ENCODE measurements at places on chromosomes 5 and 9.

GRCh38 chr5:151917904-151918303, 6.7 kb downstream of the GLRA1 start:
- DNase-seq = no peak

DNA sequence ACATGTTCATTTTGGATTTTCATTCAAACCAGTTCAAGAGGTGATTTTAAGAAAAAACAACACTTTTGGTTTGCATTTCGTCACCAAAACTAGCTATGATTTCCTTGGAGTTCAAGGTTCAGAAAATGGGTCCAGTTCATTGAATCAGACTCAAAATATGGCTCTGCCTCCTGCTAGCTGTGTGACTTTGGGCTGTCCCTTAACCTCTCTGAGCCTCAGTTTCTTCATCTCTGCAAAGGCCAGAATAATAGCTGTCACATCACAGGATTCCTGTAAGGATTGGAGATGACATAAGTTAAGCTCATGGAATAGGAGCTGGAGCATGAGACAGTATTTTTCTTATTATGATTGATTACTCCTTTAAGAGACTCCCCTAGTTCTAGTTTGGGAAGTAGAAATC, 147.8 kb upstream of the SMIM23 start:
- DNase-seq = no peak

GRCh38 chr9:82247318-82247717, 258.7 kb downstream of the SPATA31D1 start:
- DNase-seq = no peak

GRCh38 chr5:146529984-146530383, 14.0 kb upstream of the GPR151 start:
- DNase-seq = no peak

DNA sequence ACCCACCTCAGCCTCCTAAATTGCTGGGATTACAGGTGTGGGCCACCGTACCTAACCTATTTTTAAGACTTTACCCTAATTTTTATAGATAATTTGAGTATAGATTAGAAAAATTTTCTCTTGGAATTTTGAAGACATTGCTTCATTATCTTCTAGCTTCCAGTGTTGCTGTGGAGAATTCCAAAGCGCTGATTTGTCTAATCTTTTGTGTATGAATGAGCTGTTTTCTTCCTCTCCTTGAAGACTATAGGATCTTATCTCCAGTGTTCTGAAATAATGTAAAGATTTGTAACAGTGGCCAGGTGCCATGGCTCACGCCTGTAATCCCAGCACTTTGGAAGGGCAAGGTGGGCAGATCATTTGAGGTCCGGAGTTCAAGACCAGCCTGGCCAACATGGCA, 5.7 kb upstream of the SNX24 start:
- DNase-seq = no peak

- DNase-seq = no peak
Observed at GRCh38 chr5:33857037-33857436, 34.8 kb downstream of the ADAMTS12 start.

DNA sequence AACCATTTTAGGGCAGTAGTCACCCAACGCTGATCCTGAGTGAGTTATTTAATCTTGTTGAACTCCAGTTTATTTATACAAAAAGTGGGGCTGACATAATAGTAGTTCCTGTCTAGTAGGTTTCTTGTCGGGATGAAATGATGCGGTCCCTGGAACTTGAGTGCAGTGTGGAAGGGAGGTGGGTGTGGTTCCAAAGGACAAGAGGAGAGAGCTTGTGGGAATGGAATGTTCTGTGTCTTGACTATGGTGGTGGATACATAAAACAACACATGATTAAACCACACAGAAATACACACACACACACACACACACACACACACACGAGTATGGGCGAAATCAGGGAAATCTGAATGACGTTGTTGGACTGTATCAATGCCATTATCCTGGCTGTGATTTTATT, 66.1 kb upstream of the BARHL1 start:
- no peak for DNase-seq

GRCh38 chr5:137743031-137743640, 7.2 kb upstream of the KLHL3 start:
- no peak for DNase-seq

- no peak for DNase-seq
Observed at GRCh38 chr5:154923441-154924430, 14.3 kb downstream of the GEMIN5 start.

DNA sequence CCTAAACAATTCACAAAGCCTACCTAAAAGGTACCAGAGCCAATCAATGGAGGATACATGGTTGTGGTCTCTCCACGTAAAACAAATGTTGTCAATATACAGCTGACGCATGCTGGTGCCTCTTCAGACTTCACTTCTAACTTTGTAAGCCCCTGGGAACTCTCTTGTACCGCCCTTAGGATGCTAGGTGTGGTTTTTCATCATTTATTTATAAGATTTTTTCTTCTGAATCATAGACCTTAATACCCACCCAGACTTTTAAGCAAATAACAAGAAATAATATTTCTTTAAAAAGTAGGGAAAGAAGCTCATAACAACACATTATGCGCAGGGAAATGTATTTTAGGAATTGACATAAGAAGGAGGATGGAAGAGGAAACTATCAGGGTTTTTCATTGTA, 33.0 kb downstream of the SSBP2 start:
- DNase-seq = no peak

DNA sequence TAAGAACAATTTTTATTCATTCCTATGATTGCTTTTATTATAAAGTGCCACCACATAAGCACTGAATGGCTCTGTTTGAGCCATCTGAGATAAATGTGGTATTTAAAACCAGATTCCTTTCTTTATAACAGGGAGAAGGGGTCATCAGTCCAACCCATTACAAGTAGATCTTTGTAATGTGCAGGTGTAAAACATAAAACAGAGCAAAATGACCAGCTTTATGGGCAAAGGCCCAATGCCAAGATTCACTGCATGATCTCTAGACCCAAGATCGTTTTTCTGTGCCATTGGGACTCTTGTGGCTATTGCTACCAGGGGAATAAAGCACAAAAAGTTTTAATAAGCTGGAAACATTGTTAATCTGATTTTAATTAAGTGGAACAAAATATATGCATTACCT, 469.9 kb downstream of the PRR16 start:
- DNase-seq = no peak

DNA sequence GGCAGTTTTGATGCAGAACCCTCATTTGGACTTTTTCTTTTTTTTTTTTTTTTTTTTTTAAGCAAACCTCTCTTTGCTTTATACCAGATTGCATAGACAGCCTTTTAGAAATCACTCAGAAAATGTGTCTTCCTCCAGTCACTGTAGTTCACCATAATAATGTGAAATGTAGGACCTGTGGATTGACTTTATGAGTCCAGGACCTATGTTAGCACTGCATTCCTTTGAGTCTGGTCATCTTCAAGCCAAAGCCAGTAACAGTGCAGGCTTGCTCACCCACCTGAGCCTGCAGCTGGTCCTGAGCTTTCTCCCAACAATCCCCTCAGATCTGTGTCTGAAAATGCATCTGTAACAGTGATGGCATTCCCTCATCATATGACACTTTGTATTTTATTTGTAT, 110.7 kb upstream of the NFIL3 start:
- DNase-seq = no peak
